ENCODE measurements at places on chromosomes 2 and 18.

- no peak for DNase-seq
Observed at GRCh38 chr2:175468431-175469098, 287.1 kb upstream of the ATP5MC3 start.

GRCh38 chr2:142150453-142150852 is 19.6 kb upstream of the LRP1B start:
- no peak for DNase-seq

GRCh38 chr2:102483086-102483485 is 10.1 kb downstream of the SLC9A4 start:
- no peak for DNase-seq

GRCh38 chr18:46759890-46760289 is 3.0 kb upstream of the ST8SIA5 start:
- no peak for DNase-seq

- DNase-seq: no peak
Observed at GRCh38 chr18:3995476-3996102, 459.5 kb downstream of the DLGAP1 start.

DNA sequence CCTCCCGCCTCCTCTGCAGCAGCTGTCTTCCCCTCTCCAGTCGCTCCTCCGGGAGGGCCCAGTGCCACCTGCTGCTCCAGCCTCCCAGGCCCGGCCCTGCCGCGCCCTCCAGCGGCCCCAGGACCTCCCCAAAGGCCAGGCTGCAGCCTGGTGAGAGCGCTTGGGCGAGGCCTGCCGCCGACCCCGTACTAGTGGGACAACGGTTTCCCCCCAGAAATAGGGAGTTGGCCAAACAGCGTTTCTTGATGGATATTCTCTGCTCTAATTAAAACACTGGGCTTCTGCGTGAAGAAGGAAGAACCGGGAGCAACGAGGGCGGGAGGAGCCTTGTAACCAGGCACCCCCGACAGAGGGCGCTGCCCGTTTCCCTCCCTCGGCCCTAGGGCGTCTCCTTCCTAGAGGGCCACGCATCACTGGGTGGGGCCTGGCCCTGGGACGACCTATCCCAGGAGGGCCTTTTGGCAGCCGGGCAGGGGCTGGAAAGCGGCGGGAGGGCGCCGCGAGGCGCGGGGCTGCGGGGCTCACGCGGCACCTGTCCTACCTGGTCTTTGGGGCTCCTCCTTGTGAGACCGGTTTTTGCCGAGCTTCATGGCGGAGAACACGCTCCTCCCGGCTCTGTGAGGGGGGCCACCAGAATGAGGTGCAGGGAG is 25.4 kb upstream of the OTOF start:
- peak; percentile 41 for DNase-seq

GRCh38 chr18:2913398-2914005 is 66.7 kb downstream of the EMILIN2 start:
- DNase-seq: no peak

DNA sequence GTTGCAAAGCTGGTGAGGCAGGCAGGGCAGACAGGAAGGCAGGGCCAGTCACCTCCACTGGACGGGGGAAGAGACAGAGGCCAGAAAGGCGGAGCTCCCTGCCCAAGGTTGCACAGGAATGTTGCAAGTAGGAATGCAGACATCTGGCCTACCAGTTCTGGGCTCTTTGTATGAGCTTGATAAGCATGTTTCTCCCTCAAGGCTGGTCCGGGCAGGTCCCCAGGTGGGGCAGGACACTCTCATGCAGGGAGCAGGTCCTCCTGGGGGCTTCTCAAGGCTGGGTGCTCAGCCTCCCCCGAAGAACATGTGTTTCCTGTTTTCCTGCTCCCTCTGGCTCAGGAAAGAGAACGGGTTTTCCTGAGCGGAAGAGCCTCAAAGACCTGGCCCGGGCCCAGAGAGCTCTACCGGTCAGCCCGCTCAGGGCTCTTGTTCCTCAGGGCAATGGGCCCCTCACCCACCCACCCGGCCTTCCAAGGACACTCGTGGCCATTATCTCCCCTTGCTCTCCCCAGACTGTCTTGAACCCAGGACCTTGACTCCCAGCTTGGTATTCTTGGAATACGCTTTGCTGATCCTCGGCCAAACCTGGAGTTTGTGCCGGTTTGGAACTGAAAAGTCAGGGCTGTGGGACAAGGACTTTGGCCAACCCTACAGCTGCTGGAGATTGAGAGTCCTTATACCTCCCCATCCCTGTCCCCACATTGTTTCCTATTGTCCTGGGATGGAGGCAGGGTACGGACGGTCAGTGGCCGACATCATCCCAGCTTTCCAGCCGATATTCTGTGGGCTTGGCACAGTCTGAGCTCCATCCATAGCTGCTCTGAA is 87.7 kb upstream of the HAAO start:
- no peak for DNase-seq

DNA sequence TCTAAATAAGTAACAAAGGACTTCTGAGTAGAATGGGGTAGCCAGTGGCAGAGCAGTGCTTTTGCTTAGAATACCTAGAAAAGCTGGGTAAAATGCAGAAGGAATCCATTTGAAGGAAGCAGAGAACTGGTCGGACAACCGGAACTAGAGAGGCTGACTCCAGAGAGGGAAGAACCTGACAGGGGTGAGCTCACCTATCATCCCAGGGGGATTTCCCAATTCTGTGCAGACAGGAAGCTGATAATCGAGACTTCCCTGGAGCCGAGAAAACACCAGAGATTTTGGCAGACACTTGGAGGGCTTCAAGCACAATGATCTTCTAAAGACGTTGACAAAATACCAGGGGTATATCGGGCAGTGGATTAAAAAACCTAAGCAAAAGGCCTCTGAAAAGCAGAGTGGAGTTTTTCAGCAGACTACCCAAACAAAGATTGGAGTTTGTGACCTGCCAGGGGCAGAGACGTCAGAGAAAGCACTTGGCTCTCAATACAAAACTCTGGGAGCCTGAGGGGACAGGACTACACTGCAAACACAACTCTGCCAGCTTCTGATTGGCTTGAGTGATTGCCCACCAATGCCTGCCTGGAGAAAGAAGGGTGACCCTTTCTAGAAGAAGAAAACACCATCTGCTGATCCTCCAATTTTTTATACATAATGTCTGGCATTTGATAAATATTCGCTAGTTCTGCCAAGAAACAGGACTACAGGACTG is 67.5 kb upstream of the TTN start:
- no peak for DNase-seq

DNA sequence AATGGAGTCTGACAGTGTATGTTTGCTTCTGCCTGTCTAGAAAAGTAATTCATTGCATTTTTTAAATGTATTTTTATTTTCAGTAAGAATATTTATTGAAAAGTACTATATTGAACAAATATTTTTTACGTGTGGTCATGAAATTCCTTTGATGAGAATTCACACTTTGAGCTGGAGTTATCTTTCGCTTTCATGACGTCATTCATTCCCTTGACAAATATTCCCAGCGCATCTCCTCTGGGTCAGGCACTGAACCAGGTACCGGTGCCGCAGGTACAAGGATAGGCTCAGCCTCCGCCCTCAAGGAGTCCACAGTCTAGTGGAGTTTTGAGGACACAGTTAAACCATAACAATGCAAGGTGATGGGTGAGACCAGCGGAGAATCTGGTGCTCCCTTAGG is 60.2 kb downstream of the GNAL start:
- DNase-seq: no peak

DNA sequence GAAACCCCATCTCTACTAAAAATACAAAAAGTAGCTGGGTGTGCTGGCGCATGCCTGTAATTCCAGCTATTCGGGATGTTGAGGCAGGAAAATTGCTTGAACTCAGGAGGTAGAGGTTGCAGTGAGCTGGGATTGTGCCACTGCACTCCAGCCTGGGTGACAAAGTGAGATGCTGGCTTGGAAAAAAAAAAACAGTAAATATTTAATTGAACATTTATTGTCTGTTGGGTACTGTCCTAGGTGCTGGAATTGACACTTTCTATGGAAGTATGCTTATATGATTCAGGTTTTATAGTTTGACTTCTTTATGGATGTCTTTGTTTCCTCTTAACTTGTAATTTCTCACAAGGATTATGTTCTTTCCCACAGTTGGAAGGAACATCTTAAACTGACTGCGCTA is 633.1 kb upstream of the SETBP1 start:
- DNase-seq: no peak
